8988T (cell line): ENCODE measurements at places on chromosomes 3 and 15.

DNA sequence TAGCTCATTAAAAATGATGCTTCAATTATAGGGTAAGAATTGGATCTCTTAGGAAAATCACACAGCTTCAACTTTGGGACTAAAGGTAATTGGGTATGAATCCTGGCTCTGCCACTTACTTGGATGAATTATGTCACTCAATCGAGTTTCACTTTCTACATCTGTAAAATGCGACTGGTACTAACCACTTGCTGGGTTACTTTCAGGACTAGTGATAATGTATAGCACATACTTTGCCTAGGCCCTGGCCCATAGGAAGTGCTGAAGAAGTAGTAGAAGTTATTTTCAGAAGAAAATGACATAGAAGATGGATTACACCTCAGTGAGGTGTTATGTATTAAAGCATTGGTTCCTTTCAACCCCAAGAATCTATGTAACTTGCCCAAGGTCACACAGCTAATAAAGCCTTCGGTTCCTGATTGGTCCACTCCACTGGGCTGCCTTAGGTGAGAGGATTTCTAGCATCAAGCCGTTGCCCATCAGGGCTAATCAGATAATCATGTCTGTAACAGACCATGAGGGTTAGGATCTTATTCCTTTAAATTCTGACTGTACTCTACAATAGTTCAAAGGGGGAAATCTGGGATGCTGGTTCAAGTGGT is 29.4 kb upstream of the AP4E1 start:
- no peak for DNase-seq

DNA sequence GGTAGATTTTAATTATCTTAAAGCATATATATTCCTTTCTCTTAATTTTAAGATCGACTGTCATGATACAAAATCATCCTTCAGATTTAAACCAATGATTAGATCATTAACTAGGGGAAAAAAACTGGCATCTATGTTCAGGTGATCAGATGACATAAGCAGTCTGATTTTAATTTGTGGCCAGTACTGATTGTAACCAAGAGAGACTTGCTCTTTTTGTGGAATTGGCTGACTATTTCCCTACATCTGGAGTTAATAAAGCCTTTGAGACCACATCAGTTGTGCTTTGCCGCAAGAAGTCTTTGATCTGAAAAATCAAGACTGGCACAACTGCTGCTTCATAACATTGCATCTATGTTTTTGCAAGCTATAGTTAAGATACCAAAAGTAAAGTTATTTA is 148.4 kb upstream of the CGNL1 start:
- DNase-seq, result no peak

DNA sequence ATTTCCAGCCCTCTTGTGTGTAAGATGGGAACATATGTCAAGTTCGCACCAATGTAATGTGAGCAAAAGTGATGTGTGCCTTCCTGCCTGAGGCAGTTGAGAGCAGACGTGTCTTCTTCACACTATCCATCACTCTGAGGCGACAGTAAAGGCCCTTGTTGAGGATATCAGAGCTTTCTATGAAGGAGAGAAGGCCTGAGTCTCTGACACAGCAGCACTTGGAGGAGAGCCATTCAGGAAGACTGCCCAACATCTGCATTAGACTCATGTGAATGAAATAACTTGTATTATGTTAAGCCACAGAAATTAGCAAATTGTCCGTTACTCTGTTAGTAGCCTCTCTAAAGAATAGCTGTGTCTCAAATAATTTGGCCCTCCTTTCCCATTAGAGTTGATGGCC is 108.8 kb upstream of the CCDC54 start:
- no peak for DNase-seq

GRCh38 chr3:28495301-28495700 is 146.7 kb upstream of the AZI2 start:
- no peak for DNase-seq
